NCI-H1417 treated with DMSO at 0.1 percent for 48 hours (cell line): ENCODE measurements at places on chromosomes 4 and X.

DNA sequence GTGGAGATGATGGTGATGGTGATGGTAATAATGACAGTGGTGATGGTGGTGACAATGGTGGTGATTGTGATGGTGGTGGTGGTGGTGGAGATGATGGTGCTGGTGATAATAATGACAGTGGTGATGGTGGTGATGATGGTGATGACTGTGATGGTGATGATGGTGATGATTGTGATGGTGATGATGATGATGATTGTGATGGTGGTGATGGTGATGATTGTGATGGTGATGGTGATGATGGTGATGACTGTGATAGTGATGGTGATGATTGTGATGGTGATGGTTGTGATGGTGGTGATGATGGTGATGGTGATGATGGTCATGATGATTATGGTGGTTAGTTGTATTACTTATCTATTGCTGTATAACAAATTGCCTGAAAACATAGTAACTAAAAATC is 108.9 kb upstream of the NKX1-1 start:
- no peak for DNase-seq

- DNase-seq = no peak
Measured at GRCh38 chr4:173909294-173909693, 374.2 kb downstream of the FBXO8 start.

- no peak for DNase-seq
Measured at GRCh38 chrX:19403696-19404095, 60.0 kb downstream of the PDHA1 start.

DNA sequence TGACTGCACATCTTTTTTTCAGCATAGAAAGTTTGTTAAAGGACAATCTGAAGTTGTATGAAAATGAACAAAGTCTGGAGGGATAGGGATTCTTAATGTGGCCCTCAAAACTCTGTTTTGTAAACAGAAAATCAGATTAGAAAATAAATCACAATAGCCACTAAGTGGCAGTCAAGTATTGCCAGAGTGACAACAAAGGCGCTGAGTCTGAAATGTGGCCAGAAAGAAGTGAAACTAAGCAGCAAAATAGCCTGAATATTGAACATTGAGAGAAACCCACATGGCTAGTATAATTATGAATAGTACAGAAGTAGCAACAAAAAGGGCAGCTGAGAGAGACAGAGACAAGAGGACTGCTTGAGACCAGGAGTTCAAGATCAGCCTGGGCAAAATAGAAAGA is 81.1 kb upstream of the CT45A1 start:
- DNase-seq = no peak

DNA sequence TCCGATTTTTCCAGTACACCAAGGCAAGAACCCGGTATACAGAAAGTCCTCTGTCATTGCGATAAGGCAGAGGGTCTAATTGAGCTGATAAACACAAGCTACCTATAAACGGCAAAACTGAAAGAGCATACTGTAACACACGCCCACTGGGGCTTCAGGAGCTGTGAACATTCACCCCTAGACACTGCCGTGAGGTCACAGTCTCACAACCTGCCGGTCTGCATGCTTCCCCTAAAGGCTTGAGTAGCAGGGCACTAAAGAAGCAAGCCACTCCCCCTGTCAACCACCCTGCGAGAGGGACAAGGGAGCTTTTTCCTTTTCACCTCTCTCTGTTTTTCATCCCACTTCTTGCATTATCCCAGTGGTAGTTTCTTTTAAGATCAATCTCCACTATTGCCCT is 22.4 kb upstream of the F9 start:
- DNase-seq = no peak

GRCh38 chr4:80913381-80913780 is 117.1 kb upstream of the BMP3 start:
- DNase-seq = no peak

GRCh38 chrX:68894142-68894512 is 65.3 kb downstream of the EFNB1 start:
- no peak for DNase-seq

DNA sequence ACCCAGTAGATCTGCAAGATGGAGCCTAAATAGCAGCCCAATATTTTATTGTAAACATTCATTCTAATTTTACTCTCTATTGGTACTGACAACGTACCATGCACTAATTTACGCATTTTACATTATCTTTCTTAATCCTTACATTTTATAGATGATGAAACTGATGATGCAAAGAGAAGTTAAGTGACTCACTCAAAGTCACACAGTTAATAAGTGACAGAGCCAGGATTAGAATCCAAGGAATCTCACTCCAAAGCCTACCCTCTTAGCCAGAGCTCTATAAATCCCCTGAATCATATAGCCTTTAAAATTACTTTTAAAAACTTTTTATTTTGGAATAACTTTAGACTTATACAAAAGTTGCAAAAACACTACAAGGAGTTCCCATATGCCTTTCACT is 37.6 kb downstream of the PHKA1 start:
- no peak for DNase-seq

GRCh38 chrX:545452-545885 is 85.1 kb upstream of the SHOX start:
- no peak for DNase-seq

GRCh38 chr4:121455285-121455684 is 74.5 kb upstream of the QRFPR start:
- no peak for DNase-seq

GRCh38 chr4:47642191-47642830 is 157.2 kb downstream of the ATP10D start:
- DNase-seq = no peak

DNA sequence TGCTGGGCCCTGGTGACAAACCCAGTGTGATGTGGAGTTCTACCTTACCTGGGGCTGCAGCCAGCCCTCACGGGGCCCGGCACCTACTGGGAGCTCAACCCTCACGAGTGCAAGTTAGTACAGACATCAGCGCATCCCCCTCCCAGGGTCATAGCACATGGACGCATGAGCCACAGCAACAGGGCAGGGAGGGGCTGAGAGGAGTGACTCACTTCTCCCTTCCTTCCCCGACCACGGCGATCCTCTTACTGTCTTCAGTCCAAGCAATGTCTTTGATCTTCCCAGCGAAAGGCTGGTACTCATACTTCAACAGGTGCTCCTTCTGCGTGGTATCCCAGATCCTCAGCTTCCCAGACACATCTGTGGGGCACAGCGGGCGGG is 17.8 kb downstream of the WDR1 start:
- DNase-seq = no peak

DNA sequence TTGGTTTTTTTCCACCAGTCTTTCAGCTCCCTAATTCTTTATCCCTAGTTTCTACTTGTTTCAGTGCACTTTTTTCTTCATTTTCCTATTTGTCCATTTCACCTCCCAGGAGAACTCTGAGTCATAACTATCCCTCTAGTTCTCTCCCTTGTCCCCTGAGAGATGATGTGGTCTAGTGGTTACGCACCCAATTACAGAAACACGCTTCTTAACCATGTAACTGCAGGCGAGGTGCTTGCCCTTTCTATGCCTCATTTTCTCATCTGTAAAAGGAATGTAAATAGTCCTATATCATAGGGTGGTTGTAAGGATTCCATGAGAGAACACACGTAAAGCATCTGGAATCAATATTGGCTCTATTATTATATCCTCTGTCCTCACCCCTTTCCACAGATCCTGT is 8.8 kb upstream of the GRPR start:
- no peak for DNase-seq

GRCh38 chr4:90979556-90979955 is 852.4 kb downstream of the CCSER1 start:
- DNase-seq = no peak

GRCh38 chr4:152535360-152535902 is 461 bp downstream of the FBXW7 start:
- no peak for DNase-seq

DNA sequence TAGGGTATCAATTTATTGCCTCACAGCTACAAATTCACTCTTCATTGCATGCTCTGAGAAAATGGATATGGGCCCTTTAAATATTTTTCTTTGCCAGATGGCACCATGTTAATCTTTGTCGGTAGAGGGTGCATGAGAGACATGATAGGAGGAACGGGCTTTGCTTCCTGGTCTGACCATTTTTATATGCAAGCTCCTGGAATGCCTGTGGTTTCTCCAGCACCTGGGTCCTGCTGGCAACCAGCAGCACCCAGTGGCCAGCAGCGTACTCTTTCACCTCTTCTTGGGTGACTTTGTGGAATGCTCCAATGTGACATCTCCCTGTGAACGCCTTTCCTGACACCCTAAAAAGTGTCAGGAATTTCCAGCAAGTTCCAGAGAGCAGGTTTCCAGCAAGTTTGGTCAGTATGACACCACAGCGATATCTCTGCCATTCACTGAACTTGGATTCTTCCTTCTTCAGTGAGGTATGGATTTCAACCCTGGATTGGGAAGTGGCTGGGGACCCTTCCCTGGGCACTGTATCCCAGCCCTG is 140.3 kb upstream of the PGRMC2 start:
- DNase-seq = no peak

DNA sequence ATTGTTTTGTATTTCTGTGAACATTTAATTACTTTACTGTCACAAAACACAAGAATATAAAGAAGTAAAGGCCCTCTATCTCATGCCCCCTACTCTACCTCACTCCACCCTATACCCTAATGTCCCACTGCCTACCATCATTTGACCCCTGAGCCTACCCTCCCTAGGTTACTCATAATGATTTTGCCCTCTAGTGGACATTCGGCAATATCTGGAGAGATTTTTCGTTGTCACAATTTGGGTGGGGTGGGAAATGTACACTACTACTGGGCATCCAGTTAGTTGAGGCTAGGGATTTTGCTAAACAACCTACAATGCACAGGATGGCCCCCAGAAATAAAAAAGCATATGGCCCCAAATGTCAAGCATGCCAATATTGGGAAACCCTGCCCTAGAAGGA is 10.2 kb downstream of the TEX13A start:
- no peak for DNase-seq

DNA sequence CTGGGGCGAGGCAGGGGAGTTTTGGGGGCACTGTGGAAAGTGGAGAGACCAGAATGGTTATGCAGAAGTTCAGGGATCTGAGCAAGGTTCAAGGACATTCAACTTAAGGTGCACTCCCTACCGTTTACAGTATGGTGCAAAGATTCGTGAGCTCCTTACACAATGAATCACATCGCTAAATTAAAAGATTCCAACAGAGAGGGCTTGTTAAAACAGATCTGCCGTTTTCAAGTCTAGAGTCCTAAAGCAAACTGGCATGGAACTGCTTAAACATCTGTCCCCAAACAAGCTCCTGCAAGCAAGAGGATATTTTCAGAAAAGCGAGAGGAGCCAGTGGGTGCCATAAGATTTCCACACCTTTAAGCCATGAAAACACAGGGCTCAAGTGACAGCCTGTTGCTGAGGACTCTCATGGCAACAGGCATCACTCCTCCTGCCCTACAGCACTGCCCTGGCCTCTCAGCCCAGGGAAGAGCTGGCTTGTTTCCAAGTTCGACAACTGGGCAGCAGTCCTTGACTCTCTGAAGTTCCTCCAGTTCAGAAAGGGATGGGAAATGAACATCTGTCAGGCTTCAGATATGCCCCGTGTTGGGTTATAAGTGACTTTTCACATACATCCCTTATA is 10.0 kb downstream of the FAM184B start:
- no peak for DNase-seq

- DNase-seq = no peak
Measured at GRCh38 chr4:47598320-47598719, 113.2 kb downstream of the ATP10D start.

DNA sequence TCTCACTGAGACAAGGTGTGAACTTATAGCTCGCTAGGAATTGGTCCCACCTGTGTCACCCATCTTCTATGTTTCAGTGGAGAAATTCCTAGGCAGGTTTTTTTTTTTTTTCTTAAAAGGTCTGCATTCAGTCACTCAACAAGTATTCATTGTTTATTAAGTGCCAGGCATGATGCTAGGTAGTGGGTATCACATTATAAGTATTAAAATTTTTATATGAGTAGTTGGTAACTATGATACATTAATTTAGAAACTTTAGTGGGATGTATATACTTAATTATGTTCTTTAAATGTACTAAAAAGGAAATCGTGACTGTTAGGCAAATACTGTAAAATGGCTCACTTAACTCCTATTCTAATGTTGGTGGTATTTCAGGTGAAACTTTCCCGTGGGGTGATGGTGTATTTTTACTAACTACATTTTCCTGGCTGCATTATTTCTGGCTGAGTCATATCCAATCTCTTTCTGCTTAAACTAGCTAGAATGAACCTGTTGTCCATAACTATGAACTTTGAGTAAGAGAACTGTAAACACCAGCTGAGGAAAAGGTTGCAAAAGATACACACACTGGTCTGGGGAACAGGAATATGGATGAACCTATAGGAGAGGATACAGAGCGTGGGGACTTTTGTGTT is 49.3 kb upstream of the MED14 start:
- no peak for DNase-seq

GRCh38 chr4:2363951-2364653 is 54.3 kb downstream of the ZFYVE28 start:
- DNase-seq = no peak

DNA sequence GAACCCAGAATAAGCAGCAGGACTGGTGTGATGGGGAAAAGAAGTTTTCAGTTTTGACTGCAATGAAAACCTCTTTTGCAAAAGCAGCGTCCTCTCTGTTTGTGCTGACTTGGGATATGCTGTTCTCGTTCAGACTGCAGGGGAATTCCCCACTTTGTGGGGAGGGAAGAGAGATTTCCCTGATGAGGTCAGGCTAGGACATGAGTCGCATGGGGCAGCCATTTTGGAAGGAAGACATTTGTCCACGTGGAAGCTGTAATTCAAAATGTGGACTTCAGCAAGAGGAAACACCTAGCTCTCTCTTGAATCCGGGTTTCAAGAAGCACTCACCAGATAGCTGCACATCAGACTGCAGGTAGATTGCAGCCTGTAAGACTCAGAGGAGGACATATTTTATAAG is 39.3 kb downstream of the ING2 start:
- no peak for DNase-seq

DNA sequence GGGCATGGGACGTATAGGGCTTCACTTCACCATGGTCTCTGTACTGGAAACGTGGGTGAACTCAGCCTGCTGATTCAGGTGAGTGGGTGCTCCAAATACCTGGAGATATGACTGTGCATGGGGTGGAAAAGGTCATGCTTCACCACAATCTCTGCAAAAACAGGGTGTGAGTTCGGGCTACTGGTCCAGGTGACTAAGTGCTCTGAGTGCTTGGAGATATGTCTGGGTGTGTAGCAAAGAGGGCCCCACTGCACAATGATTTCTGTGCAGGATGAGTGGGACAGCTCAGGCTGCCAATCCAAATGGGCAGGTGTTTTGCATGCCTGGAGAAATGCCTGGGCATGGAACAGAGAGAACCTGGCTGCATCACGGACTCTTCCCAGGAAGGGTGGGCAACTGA is 11.2 kb upstream of the CPXCR1 start:
- no peak for DNase-seq
